ENCODE measurements at places on chromosomes 5 and 9. TPM values are rescaled to one million over a fixed set of nuclear protein-coding genes. Genes with fewer than 3 reads are reported as not detected.

The SLC36A2 gene
- total RNA-seq = not detected

The LCN15 gene
- 0.49 TPM for total RNA-seq

The PHF24 gene
- 0.13 TPM for total RNA-seq

The TMEFF1 gene
- 45.8 TPM for total RNA-seq

The SLC46A2 gene
- not detected for total RNA-seq

The CYLC2 gene
- total RNA-seq = not detected

The KIF24 gene
- 2.2 TPM for total RNA-seq

The LHX3 gene
- not detected for total RNA-seq

The RNF183 gene
- not detected for total RNA-seq

The CAMK4 gene
- total RNA-seq = 34.5 TPM

The CDX1 gene
- total RNA-seq = 0.59 TPM

The FOXD4L5 gene
- 0.10 TPM for total RNA-seq

The ADAMTSL2 gene
- 5.9 TPM for total RNA-seq

The PCDHB14 gene
- 8.4 TPM for total RNA-seq

The LVRN gene
- 1.3 TPM for total RNA-seq

The NIM1K gene
- total RNA-seq = 0.15 TPM

The WNT8A gene
- total RNA-seq = 0.69 TPM

The RANBP17 gene
- total RNA-seq = 22.7 TPM

All from endothelial cell (in vitro differentiated cells).